ENCODE measurements at places on chromosomes 11 and 22. TPM values are rescaled to one million over a fixed set of nuclear protein-coding genes. Genes with fewer than 3 reads are reported as not detected.

SYT7 gene
- not detected for polyA plus RNA-seq

NOX4 gene
- polyA plus RNA-seq, result not detected

LPXN gene
- polyA plus RNA-seq, result 207 TPM

CNIH2 gene
- not detected for polyA plus RNA-seq

SCN3B gene
- polyA plus RNA-seq, result 0.02 TPM

P2RY2 gene
- polyA plus RNA-seq, result not detected

UCP2 gene
- polyA plus RNA-seq, result 254 TPM

SMTN gene
- 20.9 TPM for polyA plus RNA-seq

BID gene
- polyA plus RNA-seq, result 186 TPM

OMP gene
- not detected for polyA plus RNA-seq

LRRC10B gene
- polyA plus RNA-seq, result not detected

SLC17A6 gene
- not detected for polyA plus RNA-seq

OR9I1 gene
- polyA plus RNA-seq, result not detected

ENTHD1 gene
- polyA plus RNA-seq, result not detected

OR4C11 gene
- not detected for polyA plus RNA-seq

PTPN5 gene
- polyA plus RNA-seq, result 0.05 TPM

TEX12 gene
- polyA plus RNA-seq, result 0.68 TPM

ANO1 gene
- polyA plus RNA-seq, result not detected

CLCF1 gene
- 0.22 TPM for polyA plus RNA-seq

Data from GM12878 (cell line).